Jurkat, Clone E6-1 (cell line): ENCODE measurements at places on chromosomes 11 and 22.

DNA sequence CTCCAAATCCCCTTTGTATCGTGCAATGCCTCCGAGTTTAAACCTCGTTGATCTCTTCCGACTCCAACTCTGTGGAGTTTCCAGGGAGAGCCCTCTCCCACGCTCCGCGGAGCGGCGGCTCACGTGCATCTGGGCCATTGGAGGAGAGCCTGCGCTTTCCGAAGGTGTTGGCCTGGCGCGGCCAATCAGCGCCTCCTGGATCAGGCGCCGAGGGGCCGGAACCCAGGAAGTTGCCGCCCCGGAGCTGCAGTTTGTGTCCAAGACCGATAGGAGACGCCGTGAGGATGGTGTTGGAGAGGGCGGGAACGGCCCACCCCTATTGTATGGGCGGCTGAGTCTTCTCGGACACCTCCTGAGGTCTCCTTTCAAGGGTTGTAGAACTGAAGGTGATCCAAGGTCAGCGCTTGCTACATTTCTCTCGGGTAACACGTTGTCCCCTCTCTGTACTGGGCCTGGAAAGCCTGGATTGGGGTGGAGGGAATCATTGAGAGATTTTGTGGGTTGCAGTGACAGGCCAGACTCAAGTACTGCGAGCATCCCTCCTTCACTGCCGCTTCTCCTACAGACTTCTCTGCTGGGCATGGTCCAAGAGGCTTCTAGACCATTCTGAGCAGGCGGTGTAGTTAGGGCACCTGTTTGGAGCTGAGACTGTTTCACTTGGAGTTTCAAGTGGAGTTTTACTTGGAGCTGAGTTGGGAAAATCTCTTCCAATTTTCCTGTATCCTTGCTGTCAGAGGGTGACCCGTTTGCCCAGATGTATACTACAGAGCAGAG, 1.7 kb downstream of the ADAMTS15 start:
- no peak for DNase-seq

DNA sequence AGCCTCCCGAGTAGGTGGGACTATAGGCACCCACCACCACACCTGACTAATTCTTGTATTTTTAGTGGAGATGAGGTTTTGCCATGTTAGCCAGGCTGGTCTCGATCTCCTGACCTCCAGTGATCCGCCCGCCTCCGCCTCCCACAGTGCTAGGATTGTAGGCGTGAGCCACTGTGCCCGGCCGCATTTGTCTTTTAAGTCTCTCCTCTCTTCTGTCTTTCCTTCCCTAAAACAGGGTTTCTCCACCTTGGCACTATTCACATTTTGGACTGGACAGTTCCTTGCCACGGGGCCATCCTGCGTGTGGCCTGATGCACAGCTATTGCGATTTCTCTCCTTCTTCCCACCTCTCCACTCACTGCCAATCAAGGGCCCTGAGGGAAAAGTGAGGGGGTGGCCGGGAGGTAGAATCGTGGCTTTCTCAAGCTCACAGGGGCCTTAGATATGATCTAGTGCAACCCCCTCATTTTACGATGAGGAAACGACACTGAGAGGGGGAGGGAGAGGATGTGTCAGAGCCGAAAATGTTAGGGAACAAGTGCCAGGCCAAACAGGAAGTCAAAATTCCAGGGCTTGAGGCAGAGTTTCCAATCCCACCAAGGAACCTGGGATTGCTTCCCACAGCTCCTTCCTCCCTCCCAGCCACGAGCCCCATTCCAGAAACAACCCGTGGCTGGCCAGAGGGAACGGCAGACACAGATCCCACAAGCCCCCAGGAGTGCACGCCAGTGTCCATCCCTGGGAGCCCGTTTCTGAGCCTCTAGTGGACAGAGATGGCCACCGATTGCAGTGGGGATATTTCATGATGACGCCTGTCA, 21.2 kb downstream of the SCGB1A1 start:
- DNase-seq: no peak

- DNase-seq: no peak
Observed at GRCh38 chr11:65066805-65067291, 8.5 kb upstream of the NAALADL1 start.

- no peak for DNase-seq
Observed at GRCh38 chr11:35116245-35116644, 22.7 kb upstream of the CD44 start.

DNA sequence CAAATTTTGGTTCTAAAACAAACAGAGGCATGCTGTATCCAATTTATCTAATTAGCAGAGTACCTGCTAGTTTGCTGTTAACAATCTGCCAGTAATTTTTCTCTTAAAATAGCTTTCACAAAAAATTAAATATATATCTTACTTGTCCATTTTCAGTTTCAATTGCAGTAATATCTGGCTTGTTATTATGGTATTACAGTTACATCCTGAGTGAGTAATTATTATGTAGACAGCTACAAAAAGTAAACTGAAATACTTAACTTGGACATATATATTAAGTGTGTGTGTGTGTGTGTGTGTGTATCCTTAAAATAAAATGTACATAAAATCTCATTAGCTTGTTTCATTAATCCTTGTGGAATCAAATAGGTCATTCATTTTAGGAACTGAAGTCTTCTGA, 148.7 kb downstream of the LUZP2 start:
- no peak for DNase-seq

- DNase-seq: no peak
Observed at GRCh38 chr22:19879992-19880785, 25.5 kb upstream of the GNB1L start.

DNA sequence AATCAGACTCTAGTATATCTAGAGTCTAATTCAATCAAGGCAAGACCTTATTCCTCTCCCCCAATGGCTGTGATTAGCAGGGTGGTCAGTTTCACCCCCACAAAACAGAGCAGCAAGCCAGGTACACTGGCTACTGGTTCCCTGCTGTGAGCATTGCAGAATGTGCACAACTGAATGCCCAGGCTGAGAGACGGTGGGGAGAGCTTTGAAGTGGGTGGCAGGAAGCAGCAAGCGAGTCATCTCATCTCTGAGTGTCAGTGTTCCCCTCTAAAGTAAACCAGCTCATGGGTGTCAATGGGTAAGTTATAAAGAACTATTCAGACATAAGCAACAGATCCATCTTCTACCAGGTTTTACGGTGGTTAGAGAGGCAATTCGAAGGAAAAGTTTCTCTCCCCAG, 37.6 kb downstream of the GAB4 start:
- DNase-seq: peak; percentile 71

DNA sequence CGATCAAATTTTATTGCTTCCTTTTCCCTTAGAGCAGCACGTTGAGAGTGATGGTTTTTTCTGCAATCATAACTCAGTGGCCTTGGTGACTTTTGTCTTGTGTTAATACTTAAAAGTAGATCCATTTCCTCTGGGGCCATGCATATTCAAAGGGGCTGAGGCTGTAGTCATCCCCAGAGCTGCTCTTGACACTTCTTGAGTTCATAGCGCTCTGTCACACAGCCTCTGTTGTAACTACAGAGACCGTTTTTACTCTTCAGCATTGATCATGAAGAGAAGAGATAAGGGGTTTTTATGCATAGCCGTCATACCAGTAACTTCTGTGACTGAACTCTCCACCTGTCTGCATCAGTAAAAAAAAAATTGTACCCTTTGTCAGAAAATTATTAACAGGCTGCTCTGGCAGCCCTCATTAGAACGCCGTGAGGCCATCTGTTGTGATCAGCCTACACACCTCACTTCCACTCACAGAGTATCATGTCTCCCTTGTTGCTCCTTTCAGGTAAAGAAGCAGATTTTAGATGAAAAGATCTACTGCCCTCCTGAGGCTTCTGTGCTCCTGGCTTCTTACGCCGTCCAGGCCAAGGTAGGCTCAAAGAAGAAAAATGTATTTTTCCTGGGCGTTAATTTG, 38.4 kb downstream of the NF2 start:
- DNase-seq: no peak

- no peak for DNase-seq
Observed at GRCh38 chr11:1117992-1118391, 39.8 kb upstream of the MUC5AC start.

GRCh38 chr22:23315341-23315917, 135.1 kb downstream of the BCR start:
- no peak for DNase-seq
